Stimulated activated CD8-positive, alpha-beta memory T cell treated with anti-CD3 and anti-CD28 coated beads, Interleukin-4, amount 100 ng/mL, for 4 hours (primary cell): ENCODE measurements at places on chromosomes 13 and 19.

DNA sequence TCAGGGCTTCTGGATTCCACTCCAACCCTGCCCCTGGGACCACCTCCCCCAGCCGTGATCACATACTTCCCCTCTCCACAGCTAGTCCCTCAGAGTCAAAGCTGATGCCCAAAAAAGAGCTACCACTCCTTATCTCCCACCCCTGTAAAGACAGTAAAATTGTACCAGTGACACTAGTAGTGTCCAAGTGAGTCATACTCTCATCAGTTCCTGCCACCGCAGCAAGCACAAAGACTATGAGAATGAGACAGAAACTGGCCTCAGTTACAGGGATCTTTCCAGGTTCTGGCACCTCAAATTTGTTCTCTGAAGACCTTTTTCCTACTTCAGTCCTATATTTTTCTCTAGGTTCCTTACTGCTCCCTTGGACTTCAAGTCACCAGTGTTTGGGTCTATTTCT is 144.2 kb downstream of the SPRY2 start:
- DNase-seq, result no peak

DNA sequence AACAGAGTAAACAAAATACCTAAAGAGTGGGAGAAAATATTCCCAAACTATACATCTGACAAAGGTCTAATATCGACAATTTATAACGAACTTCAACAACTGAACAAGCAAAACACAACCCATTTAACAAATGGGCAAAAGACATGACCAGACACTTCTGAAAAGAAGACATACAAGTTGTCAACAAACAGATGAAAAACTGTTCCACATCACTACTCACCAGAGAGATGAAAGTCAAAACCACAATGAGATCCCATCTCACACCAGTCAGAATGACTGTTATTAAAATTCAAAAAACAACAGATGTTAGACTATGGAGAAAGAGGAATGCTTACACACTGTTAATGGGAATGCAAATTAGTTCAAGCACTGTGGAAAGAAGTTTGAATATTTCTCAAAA is 233.8 kb upstream of the EDNRB start:
- no peak for DNase-seq

DNA sequence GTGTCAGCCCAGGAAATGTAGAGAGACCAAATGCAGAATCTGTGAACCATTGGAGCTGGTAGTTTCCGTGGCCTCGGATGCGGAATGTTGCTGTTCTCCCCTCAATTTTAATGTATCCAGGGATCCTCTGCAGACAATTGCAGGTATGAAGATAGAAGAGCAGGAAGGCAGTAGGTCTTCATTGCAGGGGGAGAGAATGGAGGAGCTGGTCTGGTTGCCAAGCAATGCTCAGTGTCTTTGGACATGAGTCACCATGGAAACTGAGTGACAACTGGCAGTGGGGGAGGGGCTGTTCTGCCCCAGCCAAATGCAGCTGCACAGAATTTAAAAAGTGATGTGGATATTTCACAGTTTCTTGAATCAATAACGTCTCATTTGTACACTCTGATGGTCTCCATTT is 56.1 kb upstream of the ZNF835 start:
- no peak for DNase-seq

- no peak for DNase-seq
Observed at GRCh38 chr13:48159826-48160225, 64.9 kb upstream of the MED4 start.

DNA sequence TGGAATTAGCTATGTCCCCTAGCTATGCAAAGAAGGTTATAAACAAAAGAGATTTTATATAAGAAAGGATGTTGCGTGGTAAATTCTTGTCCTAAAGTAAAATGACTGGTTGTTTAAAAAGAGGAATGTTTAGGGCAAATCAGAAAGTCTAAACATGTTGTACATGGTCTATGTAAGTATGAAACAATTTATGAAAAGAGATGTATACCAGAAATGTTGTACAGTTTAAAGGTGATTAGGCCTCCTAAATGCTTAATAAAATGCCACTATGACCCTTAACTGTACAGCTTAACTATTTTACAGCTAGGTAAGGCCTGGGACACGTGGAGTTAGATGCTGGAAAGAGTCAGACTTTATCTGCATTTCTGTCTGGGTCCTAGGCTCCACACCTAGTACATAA is 775.9 kb upstream of the KLHL1 start:
- DNase-seq, result no peak

GRCh38 chr19:39261704-39262103 is 6.5 kb upstream of the IFNL2 start:
- DNase-seq, result no peak
